ENCODE measurements at places on chromosomes 1 and 21.

- no peak for DNase-seq
Observed at GRCh38 chr1:235502601-235503402, 1.4 kb downstream of the B3GALNT2 start.

DNA sequence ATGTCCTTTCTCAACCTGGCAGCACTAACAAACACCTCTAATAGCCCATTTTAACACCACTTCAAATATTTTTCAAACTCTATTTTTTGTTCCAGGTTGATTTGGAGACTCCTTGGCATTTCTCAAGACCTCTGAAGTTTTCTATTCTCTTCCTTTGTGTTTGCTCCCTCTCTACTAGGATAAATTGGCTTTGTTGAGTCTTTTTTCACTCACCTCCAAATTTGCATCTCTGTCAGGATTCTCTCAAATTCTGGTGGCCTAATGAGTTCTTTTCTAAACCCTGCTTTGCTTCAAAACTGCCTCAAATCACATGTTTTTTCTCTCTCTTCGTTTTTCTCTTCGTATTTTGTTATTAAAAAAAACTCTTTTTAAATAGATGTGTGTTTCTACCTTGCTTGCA lies 582.2 kb upstream of the ADGRL4 start:
- DNase-seq, result no peak

GRCh38 chr1:199585392-199585791 lies 442.1 kb upstream of the NR5A2 start:
- no peak for DNase-seq

GRCh38 chr1:62998845-62999649 lies 215.1 kb downstream of the ATG4C start:
- DNase-seq, result no peak

GRCh38 chr1:224302947-224303346 lies 27.0 kb downstream of the NVL start:
- DNase-seq, result no peak

GRCh38 chr1:44012941-44013609 lies 18.2 kb downstream of the SLC6A9 start:
- no peak for DNase-seq

DNA sequence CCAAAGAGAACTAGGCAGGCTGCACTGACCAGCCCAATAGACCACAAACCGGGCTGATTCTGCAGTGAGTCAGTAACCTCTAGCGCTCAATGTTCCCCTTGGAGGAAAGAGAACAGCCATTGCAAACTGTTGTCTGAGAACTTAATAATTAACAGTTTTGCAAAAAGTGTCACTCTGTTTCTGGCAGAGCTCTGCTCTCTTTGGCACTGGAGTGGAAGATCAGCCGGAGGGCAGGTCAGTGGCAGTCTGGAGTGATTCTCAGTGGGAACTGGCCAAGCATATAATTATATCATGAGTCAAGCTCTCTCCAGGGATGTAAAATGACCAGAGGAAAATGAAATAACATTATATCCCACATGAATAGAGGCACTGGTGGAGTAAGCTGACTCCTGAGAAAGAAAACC lies 238.3 kb downstream of the HLX start:
- no peak for DNase-seq

DNA sequence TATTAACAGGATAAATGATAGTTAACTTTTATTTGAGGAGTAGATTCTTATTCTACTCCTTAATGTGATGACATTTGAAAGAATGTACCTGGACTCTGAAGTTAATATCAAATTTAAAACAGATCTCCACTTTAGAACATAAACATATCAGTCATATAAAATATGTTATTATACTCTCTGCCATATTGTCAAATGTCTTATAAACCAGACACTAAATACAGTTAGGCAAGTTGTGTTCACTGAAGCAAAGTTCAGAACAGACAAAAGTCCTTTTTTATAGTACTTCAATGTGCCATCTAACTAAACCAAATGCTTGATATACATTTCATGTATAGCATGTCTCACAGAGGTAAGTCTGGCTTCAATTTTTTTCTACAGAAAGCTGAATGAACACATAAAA lies 285.2 kb downstream of the AKT3 start:
- DNase-seq, result no peak

DNA sequence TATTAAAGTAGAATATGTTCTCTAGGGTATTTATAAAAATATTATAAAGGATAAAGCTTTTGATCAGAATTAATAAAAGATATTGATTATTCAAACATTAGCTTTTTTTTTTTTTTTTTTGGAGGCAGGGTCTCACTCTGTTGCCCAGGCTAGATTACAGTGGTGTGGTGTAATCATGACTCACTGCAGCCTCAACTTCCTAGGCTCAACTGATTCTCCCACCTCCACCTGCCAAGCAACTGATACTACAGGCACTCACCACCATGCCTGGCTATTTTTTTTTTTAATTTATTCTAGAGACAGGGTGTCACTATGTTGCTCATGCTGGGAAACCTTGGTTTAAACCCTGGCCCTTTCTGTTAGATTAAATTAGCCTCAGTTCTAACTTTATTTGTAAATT lies 188.3 kb downstream of the CLEC20A start:
- no peak for DNase-seq
